ENCODE measurements at places on chromosomes 16 and 17.

- DNase-seq, result no peak
Observed at GRCh38 chr17:21024024-21024423, 18.8 kb downstream of the USP22 start.

DNA sequence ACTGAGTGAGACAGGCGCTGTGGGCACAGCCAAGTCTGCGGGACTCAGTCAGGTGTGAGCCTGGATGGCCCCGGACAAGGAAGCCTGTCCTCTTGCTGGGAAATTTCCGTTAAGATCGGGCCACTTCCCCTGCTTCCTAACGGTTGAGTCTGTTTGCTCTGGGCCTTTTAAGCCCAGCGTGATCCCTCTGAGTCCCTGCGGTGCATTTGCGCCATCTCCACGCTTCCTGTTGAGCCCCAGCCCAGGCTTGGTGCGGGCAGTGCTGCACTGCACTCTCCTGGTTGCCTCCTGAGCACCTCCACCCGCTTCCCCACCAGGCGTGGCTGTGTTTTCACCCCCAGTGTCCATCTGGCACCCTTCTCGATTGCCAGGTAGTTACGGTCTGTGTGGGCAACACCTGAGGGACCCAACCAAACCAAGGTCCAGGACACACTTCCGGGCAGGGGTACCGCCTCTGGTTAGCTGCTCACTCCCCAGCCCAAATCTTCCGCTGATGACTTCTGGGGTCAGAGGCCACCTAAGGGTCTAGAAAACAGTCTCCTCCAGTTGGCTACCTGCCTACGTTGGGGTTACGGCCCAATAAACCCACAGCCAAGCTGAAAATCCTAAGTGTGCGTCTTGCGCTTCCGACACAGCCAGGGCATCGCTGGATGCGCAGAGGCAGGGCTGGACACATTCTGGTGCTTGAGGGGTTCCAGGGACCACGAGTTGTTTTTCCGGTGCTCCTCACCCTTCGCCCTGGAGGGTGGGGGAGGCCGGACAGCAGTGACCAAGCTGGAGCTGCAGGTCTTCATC lies 1.4 kb upstream of the SLC25A10 start:
- no peak for DNase-seq

DNA sequence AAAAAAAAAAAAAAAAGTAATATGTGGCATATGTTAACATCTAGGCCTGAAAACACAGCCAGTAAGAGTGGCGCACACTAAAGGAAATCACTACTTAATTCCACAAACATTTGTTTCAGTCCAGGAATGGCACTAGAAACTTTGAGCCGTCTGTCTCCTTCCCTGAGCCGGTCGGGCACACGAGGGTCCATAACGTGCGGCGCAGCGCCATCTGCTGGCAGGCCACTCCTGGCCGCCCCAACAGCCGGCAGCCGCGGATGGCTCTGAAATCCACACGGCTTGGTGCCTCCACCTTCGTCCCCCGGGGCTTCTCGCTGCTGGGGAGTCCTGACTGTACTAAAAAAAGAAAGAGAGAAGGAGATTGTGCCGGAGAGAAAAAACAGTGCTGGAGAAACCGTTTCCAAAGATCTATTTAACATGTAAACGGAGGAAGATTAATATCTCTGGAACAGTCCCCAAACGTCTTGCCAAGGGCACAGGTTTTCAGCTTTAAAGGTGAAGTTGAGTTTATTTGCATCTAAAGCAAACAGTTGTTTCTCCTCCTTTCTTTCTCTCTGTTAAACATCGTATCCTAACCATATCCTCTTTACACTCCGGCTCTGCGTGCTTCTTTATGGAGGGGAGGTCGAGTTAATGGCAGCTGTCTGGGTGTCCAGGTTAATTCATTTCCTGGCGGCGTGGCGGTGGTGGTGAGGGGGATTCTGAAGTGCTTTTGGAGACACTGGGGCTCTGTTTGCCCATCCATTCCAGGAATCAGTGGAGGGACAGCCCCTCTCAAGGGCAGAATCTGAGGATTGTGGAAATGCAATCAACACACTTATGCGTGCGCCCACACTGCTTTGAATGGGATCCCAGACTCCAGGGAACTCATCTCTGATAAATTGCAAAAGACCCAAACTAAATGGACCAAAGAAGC lies 611.3 kb upstream of the SALL1 start:
- DNase-seq, result peak; percentile 43

DNA sequence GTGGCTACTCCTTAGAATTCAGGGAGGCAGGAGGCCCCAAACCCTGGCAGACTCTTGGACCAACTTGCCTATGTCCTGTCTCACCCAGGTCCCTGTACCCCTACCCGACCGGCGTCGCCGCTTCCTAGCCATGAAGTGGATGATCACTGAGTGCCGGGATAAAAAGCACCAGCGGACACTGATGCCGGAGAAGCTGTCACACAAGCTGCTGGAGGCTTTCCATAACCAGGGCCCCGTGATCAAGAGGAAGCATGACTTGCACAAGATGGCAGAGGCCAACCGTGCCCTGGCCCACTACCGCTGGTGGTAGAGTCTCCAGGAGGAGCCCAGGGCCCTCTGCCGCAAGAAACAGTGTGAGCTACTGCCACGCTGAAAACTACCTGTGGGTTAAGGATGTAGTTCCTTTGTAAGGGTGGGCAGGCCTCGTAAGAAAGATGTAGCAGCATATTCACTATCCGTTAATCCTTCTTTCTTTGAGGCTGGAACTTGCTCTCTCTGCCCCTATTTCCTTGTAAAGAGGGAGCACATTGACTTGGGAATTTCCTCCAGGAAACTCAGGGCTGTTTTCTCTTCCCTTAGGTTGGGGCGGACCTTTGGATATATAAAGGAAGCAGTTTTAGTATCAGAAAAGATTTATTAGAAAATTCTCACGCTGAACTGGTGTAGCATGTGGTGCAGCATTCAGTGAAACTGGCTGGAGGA lies 4.1 kb downstream of the MRPS7 start:
- DNase-seq, result no peak

GRCh38 chr16:5385811-5386210 lies 288.2 kb upstream of the EEF2KMT start:
- DNase-seq, result no peak

- DNase-seq, result no peak
Observed at GRCh38 chr16:77374384-77374783, 60.5 kb downstream of the ADAMTS18 start.

- no peak for DNase-seq
Observed at GRCh38 chr17:68231541-68231940, 16.3 kb upstream of the AMZ2 start.

DNA sequence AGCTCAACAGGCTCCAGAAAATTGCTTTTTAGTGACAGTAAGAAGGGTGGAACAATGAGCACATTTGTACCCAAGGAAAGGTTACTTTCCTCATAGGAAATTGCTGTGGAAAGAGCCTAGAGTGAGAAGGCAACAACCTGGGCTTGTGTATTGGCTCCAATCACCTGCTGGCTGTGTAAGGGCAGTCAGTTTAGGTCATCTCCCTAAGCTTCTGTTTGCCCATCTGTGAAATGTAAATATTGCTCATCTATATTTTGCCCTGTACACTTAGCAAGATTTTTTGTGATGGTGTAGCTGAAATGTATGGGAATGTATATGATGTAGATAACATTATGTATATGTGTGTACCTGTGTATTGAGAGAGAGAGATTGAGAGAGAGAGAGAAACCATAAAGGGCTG lies 225.2 kb upstream of the MPHOSPH6 start:
- DNase-seq, result no peak

GRCh38 chr17:68288804-68289203 lies 2.1 kb downstream of the SLC16A6 start:
- DNase-seq, result no peak

- no peak for DNase-seq
Observed at GRCh38 chr17:61451538-61452300, 503 bp upstream of the TBX4 start.

GRCh38 chr16:66325717-66326376 lies 40.6 kb upstream of the CDH5 start:
- no peak for DNase-seq

- no peak for DNase-seq
Observed at GRCh38 chr16:64391063-64391600, 730.7 kb downstream of the CDH11 start.

DNA sequence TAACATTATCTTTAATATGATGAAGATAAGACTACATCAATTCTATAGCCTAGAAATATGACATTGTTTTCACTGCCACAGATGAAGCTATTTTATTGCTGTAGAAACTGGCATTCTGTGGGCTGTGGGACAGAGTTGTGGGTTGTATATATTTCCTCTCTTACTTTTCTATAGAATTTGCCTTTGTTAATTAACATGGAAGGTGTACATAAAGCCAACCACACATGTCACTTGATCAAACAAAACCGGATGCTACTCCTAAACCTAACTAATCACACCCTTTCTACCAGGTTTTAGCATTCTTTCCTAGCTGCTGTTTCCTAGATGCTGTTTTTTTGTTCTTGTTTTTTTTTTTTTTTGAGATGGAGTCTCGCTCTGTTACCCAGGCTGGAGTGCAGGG lies 81.2 kb upstream of the ATP2A3 start:
- DNase-seq, result no peak

GRCh38 chr16:25063102-25063501 lies 47.9 kb upstream of the ARHGAP17 start:
- no peak for DNase-seq

- no peak for DNase-seq
Observed at GRCh38 chr16:56836410-56837230, 28.4 kb upstream of the SLC12A3 start.

GRCh38 chr17:75036643-75037268 lies 10.0 kb downstream of the ATP5PD start:
- DNase-seq, result no peak

GRCh38 chr17:7851438-7852261 lies 3.2 kb upstream of the TMEM88 start:
- DNase-seq, result peak; percentile 89

GRCh38 chr16:54454616-54455015 lies 168.0 kb upstream of the IRX3 start:
- DNase-seq, result no peak

DNA sequence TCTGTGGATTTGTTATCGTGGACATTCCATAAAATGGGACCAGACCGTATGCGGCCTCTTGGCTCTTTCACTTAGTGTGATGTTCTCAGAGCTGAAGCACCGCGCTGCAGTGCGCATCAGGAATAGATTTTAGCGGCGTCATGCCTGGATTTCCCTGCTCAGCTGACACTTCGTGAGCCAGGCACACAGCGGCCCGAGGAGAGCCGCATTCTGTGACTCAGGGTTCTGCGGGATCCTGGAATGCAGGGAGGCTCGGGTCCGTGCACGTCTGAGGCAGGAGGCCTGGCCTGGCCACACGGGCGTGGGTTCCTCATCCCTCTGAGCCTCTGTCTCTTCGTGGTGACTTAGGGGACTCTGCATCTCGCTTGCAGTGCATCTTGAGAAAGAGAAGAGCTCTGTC lies 13.4 kb downstream of the CBFA2T3 start:
- no peak for DNase-seq

GRCh38 chr17:59454633-59455105 lies 110.7 kb upstream of the DHX40 start:
- no peak for DNase-seq

DNA sequence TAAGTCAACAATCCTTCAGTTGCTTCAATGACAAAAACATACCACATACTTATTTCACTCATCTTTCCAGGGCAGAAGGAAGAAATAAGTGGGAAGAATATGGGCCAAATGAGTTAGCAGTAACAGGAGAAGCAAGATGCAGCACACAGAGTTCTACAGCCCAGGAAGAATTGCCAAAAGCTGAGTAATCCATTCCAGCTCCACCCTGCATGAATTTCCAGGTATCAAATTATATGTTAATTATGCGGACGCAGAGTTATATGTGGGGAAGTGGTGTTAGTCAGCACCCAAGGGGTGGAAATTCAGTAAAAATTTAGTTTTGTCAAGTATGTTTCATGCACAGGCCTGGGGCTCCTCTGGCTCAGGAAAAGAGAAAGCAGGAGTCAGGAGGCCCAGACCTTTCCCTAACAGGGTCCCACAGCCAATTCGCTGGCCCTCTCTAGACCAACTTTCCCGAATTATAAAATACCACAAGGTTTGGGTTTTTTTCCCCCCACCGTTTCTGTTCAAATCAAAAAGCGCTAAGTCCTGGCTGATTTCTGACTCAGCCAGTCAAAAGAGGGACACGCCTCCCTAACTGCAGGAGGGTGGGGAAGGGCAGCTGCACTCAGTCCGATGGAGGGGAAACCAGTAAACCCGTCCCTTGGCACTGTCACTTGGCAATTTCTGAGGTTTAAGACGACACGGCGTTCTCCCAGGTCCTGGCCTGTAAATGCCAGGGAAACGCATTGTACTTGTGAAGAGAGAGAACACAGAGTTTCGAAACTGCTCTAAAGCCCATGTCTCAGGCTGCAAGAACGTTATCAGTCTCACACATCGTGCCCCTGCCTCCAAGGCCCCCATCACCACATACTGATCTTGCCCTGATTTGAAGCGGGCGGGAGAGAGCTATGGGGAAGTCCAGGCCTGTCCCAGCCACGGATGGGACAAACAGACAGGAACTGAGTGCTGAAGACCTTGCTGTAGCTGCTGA lies 58.1 kb downstream of the ZFHX3 start:
- no peak for DNase-seq

GRCh38 chr17:71985111-71986039 lies 135.4 kb upstream of the SOX9 start:
- no peak for DNase-seq

DNA sequence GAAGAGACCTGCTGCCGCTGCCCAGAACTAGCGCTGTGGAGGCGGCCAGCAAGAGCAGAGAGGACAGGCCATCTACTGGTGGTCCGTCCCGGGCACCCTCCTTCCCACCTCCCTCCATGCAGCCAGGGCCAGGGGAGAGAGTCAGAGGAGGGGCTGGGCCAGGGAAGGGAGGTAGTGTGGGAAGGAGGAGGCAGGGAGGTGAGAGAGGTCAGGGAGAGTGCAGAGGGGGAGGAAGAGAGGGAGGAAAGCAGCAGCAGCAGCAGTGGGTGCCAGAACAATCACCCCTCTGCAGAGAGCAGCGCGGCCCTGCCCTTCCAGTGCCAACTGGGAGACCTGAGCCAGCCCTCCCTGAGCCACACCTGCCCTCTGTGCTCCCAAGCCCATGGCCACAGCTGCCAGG lies 6.6 kb downstream of the C16orf95 start:
- no peak for DNase-seq

GRCh38 chr17:31688701-31689100 lies 170.3 kb downstream of the COPRS start:
- DNase-seq, result no peak

Data from GM12892 (cell line).